ENCODE measurements at places on chromosomes 11 and 22.

DNA sequence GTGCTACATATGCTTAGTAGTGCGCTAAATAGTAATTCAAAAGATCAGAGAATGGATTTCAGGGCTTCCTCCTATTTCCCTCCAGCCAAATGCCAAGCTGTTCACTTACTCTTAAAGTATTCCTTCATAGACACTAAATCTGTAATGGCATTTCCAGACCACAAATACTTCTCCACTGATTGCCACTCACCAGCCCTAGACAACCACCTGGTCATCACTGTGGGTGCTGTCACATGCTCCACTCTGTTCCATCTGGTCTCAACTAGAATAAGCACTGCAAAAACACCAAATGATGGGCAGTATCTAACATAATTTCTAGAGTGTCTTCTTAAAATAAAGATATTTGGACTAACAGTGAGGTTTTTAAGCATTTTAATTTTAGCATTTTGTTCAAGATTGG is 341.3 kb downstream of the AASDHPPT start:
- DNase-seq = no peak

GRCh38 chr11:1223346-1224110 is 662 bp downstream of the MUC5B start:
- DNase-seq = no peak

- no peak for DNase-seq
Measured at GRCh38 chr11:113242767-113243397, 71.5 kb upstream of the TTC12 start.

DNA sequence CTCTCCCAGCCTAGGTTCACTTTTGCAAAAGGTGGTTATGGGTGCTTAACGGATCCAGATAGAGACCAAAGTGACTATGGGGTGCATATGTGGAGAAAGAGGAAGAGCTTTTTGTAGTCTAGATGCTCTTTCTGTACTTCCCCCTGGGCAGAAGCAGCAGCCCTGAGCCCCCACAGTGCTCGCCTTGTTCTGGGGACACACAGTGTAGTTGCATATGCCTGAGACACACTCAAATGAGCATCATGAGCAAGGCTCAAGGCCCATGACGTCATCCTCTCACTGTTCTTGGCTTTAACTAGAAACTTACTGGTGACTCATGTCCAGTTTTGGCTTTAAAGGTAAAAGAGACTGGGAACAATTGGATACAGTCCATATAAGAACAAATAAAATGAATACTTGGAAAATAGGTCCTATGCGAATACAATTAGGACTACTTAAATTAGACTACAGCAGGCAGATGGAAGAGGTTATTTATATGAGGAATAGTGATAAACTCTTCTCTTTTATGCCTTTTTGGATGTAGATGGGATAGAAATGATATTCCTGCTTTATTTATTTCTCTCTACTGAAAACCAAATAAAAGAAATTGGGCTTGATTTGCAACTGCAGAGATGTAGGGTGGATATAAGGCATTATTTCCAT is 20.1 kb upstream of the PEX26 start:
- peak; percentile 97 for DNase-seq

- no peak for DNase-seq
Measured at GRCh38 chr11:119536801-119537200, 113.8 kb upstream of the THY1 start.

DNA sequence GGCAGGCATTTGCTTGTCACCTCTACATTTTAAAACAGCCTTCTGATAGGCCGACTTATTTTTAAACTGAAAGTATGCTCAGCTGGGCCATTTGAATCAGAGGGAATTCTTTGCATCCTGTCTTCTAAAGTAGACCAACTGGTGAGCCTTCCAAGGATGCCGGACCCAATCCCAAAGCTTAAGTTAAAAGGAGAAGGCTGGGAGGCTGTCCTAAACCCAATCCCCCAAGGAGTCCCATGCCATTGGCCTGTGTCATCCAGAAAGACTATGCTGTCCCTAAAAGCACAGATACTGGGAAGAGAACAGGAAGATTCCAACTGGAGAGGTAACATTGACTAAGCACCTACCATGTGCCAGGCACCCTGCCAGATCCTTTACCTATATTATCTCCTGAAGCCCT is 18.0 kb downstream of the TENM4 start:
- DNase-seq = no peak

GRCh38 chr11:120525261-120526171 is 14.0 kb downstream of the GRIK4 start:
- DNase-seq = no peak

GRCh38 chr11:69089258-69089657 is 40.5 kb downstream of the TPCN2 start:
- no peak for DNase-seq

- no peak for DNase-seq
Measured at GRCh38 chr11:45285930-45286632, at the start of gene SYT13. TSS of gene SYT13 (minus strand) at chr11:45286341. CDS start at chr11:45286207, 134 bp downstream.

DNA sequence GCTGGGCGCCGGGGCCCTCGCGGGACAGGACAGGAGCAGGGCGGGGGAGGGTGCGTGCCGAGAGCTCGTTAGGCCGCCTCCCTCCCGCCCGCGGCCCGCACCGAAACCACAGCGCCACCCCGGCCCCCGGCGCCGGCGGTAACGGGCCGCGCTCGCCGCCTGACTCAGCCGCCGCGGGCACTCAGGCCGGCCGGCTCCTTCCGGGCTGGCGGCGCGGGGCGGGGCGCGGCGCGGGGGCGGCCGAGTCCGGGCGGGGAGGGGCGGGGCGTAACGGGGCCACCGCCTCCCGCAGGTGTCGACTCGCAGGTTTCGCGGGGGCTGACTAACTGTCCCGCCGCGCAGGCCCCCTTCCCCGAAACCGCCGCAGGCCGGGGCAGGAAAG is at the start of gene AP5B1:
AP5B1 (minus strand) TSS at position 207 of the 382 bp plus-strand sequence. CDS start 385 bp downstream, outside the sequence.
- DNase-seq = no peak

DNA sequence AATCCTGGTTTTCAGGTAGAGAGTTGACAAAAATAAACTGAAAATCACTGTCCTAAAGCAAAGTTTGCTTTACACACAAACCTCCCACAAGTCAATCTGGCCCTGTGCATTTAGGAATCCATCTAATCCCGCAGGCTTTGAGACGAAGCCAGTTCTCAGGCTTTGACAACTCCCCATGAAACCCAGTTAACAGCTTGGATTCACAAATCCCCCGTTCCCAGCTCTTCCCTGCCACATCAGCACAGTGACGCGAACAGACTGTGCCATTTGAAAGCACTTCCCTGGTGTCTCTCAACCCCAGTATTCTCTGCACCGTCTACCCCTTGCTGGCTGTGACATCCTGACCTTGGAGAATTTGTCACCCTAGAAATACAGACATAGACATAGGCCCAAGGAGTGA is 117.8 kb downstream of the OPCML start:
- DNase-seq = no peak

- DNase-seq = no peak
Measured at GRCh38 chr22:49460592-49461281, 366.9 kb downstream of the BRD1 start.

DNA sequence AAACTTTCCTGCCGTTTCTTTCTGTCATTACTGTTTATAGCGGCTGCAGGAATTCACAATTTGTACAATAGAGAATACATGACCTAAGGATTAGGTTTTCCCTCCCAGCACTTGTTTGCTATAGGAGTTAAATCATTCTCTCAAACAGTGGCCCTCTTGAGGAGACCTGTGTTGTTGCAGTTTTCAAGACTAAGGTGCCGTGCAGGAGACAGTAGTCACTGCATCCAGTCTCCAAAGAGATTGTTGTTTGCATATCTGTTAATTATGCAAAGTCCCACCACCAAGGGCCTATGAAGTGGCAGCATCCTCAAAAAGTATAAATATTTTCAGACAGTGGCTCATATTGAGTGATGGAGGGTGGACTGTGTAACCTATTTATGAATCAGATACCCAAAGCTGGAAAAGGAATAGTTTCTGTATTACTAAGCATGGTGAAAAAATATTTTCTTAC is 2.3 kb downstream of the PRSS23 start:
- DNase-seq = no peak

- DNase-seq = no peak
Measured at GRCh38 chr11:76682684-76683083, 12.1 kb upstream of the LRRC32 start.
